ENCODE measurements at places on chromosomes 16 and 17.

DNA sequence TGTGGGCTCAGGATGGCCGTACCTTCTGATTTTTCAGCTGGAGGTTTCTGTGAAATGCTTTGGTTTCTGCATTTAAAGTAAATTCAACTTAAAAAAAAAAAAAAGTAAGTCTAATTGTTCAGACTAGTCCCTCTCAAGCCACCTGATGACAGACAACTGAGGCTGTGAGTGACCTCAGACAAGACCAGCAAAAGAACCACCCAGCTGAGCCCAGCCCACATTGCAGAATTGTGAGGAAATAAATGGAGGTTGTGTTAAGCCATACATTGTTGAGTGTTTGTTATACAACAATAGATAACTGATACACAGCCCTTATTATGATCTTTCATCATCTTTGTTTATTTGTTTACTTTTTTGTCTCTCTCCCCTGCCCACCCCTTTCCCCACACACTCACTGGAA is 44.7 kb upstream of the CMIP start:
- no peak for DNase-seq

DNA sequence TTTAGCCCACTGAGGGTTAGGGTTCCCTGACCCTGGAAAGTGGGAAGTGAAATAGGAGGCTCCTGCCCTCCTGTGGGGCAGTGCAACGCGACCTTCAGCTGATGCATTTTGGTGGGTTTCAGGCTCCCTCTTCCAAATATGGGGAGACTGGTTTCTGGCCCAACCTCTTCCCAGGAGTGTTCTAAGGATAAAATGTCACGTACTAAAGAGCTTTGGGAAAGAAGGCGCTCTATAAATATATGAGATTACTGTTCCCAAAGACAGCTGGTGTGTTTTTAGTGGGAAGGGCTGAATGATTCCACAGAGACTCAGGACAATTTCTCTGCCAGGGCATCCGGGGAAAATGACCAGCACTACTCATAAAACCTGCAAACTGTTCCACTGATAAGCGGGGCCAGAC is 9.8 kb downstream of the SLC35B1 start:
- no peak for DNase-seq

- DNase-seq = no peak
These were observed 16.7 kb downstream of the KRABD2 start for GRCh38 chr17:8359769-8360168.

GRCh38 chr17:7313890-7314718 is 1.1 kb downstream of the GPS2 start:
- peak; percentile 50 for DNase-seq

GRCh38 chr16:82181461-82182185 is 11.6 kb upstream of the MPHOSPH6 start:
- no peak for DNase-seq

DNA sequence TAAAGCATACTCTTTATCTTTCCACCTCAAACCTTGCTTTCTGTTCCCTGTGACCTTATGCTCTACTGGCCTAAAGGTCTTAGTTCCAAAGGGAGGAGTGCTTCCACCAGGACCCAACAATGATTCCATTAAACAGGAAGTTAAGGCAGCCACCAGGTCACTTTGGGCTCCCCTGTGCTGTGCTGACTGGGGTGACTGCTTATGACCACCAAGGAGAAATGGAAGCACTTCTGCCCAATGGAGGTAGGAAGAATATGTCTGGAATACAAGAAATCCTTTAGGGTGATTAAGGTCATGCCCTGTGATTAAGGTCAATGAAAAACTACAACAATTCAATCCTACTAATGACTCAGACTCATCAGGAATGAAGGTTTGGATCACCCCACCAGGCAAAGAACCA is 233.8 kb upstream of the CDH11 start:
- no peak for DNase-seq

DNA sequence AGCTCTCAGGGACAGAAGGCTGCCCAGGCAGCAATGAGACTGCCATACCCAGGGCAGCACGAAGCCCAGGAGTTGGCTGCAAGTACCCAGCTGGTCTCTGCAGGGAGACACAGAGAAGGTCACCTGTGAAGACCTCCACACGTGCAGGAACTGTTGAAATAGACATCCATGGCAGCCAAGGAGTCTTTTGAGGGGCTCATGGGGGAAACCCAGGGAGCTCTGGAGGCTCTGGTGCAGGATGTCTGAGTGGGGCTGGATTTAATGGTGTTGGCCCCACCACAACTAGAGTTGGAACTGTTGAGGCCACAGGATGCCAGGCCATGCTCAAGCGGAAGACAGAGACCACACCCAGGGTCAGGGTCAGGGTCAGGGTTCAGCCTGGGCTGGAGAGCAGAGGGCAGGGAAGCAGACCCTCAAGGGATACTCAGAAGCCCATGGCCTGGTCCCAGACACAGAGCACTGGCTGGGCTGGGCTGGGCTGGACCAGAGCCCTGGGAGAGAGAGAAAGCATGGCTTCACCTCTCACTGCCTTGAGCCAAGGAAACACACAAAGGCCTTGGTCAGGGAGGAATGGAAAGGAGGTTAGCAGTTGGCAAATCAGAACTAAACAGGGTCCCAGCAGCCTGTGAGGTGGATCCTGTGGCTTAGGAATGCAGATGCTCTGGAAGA is 21.4 kb downstream of the PITPNM3 start:
- DNase-seq = no peak

DNA sequence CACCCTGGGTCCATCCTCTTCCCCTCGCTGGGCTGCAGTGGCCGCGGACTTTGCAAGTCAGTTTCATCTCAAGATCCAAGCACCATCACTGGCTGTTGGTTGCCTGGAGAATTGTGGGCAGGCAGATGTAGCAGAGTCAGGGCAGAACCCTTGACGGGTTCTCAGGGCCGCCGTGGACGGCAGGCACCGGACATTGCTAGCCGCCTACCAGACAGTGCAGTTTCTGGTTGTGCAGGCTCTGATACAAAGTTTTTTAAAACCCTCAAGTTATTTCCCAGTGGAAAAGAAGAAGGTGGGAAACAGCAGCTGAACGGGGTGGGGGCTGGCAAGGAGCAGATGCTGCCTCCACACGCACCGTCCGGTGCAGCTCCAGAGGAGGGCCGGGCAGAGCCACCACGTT is 3.4 kb downstream of the MAPK8IP3 start:
- DNase-seq = no peak

- no peak for DNase-seq
These were observed 3.2 kb downstream of the ZSWIM7 start for GRCh38 chr17:15996322-15996721.

DNA sequence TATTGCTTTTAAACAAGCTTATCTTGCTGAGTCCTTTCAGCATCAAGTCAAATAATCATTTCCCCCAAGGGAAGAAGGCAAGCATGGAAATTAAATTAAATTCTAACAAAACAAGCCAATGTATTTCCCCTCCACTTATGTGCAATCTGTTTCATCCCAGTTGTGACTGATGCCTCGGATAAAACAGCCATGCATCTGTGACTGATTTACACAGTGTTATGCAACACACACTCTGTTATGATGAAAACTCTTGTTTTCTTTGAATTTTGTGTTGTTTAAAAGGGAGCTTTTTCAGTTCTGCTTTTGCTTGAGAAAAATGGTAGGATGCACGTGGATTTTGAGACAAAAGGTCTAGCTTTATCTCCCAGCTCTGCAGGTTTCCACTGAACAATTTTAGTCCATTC is 32.6 kb downstream of the TMEM100 start:
- DNase-seq = no peak

DNA sequence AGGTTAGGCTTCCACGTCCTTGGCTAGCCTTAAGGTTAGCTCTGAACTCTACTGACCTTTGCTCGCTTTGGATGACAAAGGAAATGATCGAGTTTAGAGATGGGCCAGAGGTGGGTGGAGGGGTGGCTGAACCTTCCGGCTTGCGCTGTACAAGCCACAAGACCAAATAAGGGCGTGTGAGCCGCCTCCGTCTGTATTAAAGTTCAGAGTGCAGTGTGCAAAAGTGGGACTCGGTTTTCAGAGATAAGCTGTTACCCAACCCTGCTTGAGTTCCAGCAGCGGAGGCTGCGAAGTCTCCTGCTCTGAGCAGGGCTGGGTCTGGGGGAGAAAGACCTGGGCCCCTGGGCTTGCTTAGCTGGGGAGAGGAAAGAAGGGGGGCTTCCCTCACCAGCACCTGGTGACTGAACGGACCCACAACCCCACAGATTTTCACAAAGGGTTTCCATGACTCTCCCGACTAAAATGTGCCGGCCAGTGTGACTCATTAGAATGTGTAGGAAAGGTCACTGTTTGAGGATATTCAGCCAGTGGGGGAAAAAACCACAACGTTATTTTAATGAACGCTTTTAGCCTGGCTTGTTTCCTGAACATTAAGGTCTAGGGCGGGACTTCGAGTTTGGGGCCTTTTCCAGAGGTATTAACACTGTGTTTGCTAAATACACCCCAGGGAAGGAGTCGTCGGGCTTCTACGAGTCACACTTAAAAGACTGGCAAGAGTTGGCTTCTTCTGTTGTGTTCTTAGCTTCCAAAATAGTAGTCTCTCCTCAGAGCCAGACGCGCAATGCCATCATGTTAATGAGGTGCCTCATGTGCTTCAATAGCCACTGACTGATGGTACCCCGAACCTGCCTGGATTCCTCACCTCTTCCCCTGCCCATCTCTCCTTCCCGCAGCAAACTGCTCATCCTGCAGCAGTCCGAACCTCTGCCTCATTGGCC is 67.0 kb downstream of the CENPV start:
- peak; percentile 98 for DNase-seq

- peak; percentile 51 for DNase-seq
These were observed 1.2 kb downstream of the DYNLL2 start for GRCh38 chr17:58084317-58084981.

DNA sequence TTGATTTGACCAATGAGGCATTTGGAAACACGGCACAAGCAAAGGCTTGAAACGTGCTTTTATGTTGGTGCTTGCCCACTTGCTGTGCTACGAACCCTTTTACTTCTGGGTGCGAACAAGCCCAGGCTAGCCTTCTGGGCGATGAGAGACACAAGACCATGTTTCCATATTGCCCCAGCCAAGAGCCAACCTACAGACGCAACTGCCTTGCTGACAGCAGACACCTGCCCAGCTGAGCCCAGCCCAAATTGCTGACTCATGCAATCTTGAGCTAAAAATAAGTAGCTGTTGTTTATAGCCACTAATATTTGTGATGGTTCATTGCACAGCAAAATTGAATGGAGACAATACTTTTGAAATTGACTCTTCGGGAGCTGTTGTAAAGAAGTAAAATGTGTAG is 464.5 kb downstream of the WWOX start:
- DNase-seq = no peak
